ENCODE measurements at places on chromosomes 11 and 22. TPM values are rescaled to one million over a fixed set of nuclear protein-coding genes. Genes with fewer than 3 reads are reported as not detected.

VPS26B gene
- total RNA-seq = 76.6 TPM

HBG2 gene
- total RNA-seq = not detected

GRCh38 chr22:36732609-36733008 lies 29.1 kb upstream of the CACNG2 start:
- no peaks in the 10 kb centered on the region for H3K27me3 ChIP-seq
- DNase-seq = no peak
- H3K36me3 ChIP-seq = no peaks in the 10 kb centered on the region
- no peaks in the 10 kb centered on the region for H3K4me1 ChIP-seq

OR6T1 gene
- not detected for total RNA-seq

DNA sequence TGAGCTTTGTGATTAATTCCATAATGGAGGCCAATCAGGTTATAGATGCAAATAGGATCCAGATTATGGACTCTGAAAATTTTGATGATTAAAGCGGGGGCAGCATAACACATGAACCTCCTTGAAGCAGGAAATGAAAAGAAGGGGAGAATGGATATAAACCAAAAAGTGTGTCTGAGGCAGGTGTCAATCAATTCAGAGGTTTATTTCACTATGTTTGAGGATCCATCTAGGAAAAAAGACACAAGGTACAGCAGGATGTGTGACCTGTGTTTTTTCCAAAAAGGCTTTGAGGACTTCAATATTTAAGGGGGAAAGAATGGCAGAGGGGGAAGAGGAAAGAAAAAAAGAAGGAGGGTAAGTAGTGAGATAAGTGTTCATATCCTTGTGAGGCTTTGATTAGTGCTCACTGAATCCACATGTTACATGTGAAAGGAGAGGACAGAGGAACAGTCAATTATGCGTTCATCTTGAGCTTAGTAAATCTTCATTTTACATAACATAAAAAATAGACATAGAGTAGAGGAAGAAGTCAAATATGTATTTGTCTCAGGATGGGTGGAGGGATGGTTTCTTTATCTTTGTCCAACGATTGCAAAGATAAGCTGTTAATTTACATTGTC lies 34.1 kb downstream of the MS4A2 start:
- no peaks in the 10 kb centered on the region for H3K4me1 ChIP-seq
- no peak for DNase-seq
- no peak overlapping the region for H3K4me3 ChIP-seq

GRCh38 chr11:73645972-73646631 lies at the start of gene PLEKHB1:
PLEKHB1 (plus strand) TSS chr11:73646581; CDS start chr11:73646609, 28 bp downstream.
- H3K4me1 ChIP-seq = peaks cover 8% of the 10 kb centered on the region
- peak within 1 kb of the TSS; percentile 24 for H3K27ac ChIP-seq
- H3K27me3 ChIP-seq = no peaks in the 10 kb centered on the region
- no peak for DNase-seq
- H3K4me3 ChIP-seq = no peak within 1 kb of the TSS

NAALAD2 gene
- total RNA-seq = not detected

GRCh38 chr22:30720263-30720837 lies 25.7 kb downstream of the OSBP2 start:
- no peak overlapping the region for H3K4me3 ChIP-seq
- no peak for DNase-seq
- H3K4me1 ChIP-seq = no peaks in the 10 kb centered on the region
- no peaks in the 10 kb centered on the region for H3K36me3 ChIP-seq
- H3K27ac ChIP-seq = no peak overlapping the region
- no peaks in the 10 kb centered on the region for H3K27me3 ChIP-seq

KCNK7 gene
- total RNA-seq = 2.7 TPM

THAP12 gene
- total RNA-seq = 57.3 TPM

TCIRG1 gene
- total RNA-seq = 261 TPM

DNA sequence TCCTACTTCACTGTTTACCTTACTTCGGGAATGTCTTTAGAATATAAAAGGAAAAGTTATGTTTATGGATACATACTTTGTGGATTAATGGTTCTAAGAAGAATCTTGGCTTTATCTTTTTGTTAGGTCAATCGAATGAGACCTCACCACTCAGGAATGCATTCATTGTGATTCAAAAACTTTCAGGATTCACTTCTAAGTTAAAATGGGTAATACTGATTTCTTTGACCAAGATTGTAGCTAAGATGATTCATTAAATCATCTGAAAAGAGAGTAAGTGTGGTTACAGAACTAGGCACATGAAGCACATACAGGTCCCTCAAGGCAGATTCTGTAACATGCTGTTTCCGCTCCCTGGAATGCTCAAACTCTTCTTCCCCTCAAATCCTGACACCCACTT lies 716.4 kb downstream of the KCNA4 start:
- no peaks in the 10 kb centered on the region for H3K27me3 ChIP-seq
- H3K4me3 ChIP-seq = no peak overlapping the region
- H3K4me1 ChIP-seq = no peaks in the 10 kb centered on the region
- DNase-seq = no peak
- no peak overlapping the region for H3K27ac ChIP-seq
- no peaks in the 10 kb centered on the region for H3K36me3 ChIP-seq

GAB4 gene
- total RNA-seq = not detected

SAA4 gene
- not detected for total RNA-seq

DNA sequence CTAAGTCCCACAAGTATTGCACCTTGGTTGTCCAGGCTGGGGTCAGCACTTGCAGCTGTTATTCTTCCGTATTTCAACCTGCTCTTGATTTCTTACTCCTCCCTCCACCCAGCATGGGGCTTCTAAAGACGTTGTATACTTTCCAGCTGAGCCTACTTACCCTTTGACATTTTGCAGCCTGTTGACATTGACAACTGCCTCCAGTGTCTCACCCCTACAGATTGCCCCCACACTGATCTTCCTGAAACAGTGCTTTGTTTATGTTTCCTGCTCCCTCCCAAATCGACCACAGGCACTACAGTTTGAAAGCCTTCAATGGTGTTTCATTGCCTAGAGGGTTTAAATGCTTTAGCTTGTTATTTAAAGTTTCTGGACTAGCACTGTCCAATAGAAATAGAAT lies 56.6 kb downstream of the FAM83F start:
- peaks cover 85% of the 10 kb centered on the region for H3K4me1 ChIP-seq
- peak overlapping the region; percentile 20 for H3K27ac ChIP-seq
- DNase-seq = no peak
- no peaks in the 10 kb centered on the region for H3K36me3 ChIP-seq

- H3K4me3 ChIP-seq = no peak overlapping the region
- H3K27ac ChIP-seq = no peak overlapping the region
- no peaks in the 10 kb centered on the region for H3K36me3 ChIP-seq
- no peak for DNase-seq
- no peaks in the 10 kb centered on the region for H3K27me3 ChIP-seq
Observed at GRCh38 chr11:20099527-20099926, 60.7 kb downstream of the DBX1 start.

GRCh38 chr11:47506795-47507562 lies 46.0 kb downstream of the CELF1 start:
- no peak overlapping the region for H3K27ac ChIP-seq
- H3K36me3 ChIP-seq = peaks cover 3% of the 10 kb centered on the region
- H3K4me1 ChIP-seq = peaks cover 72% of the 10 kb centered on the region
- H3K4me3 ChIP-seq = no peak overlapping the region
- H3K27me3 ChIP-seq = no peaks in the 10 kb centered on the region

All from CD4-positive, alpha-beta memory T cell (primary cell).